NCI-H1417 treated with DMSO at 0.1 percent for 48 hours (cell line): ENCODE measurements at places on chromosomes 3 and 15.

GRCh38 chr15:51237816-51238215 lies 100.6 kb downstream of the CYP19A1 start:
- no peak for DNase-seq

DNA sequence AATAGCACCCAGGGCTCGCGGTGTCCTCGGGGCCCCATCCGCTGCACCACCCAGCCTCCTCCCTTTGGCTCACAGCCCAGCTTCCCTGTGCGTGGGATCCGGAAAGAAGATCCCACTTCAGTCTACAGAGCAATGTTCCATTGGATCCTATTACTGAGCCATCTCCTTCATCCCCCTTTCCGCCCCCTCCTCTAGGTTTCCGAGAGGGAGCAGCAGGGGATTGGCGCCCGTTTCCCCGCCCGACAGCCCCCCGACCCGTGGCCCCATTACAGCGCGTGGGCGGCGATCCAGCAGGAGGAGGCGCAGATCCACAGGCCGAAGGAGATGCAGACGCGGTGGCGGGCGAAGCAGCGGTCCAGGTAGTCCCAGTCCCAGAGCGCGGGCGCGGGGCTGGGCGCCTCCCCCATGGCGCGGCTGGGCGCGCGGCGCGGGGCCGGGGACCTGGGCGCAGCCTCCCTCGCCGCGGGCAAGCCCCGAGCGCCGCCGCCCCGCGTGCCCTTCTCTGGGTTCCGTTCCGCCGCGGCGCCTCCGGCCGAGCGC lies 340 bp downstream of the TMEM44 start:
- no peak for DNase-seq

GRCh38 chr3:135997554-135998320 lies 32.2 kb downstream of the PPP2R3A start:
- DNase-seq: no peak

GRCh38 chr15:98543237-98543636 lies 105.1 kb upstream of the IGF1R start:
- no peak for DNase-seq

GRCh38 chr3:4820296-4821121 lies 158.7 kb upstream of the BHLHE40 start:
- no peak for DNase-seq
